ENCODE measurements at places on chromosomes 2 and 18.

DNA sequence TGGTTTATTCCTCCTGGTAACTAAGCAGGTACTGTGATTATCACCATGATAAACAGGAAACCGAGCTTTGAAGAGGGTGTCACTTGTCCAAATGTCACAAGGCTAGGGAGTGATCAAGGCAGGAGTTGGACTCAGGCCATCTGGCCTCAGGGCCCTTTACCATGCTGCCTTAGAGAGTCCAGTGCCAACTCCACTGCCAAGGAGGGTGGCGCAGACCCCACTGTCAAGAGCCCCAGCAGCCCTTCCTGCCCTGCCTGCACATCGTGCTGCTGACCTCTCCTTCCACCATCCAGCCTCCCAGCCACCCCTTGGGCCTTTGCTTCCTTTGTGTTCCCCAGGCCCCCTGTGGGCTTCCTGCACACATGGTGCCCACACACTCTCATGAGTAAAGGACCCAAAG is 48.3 kb downstream of the TNS1 start:
- no peak for DNase-seq

DNA sequence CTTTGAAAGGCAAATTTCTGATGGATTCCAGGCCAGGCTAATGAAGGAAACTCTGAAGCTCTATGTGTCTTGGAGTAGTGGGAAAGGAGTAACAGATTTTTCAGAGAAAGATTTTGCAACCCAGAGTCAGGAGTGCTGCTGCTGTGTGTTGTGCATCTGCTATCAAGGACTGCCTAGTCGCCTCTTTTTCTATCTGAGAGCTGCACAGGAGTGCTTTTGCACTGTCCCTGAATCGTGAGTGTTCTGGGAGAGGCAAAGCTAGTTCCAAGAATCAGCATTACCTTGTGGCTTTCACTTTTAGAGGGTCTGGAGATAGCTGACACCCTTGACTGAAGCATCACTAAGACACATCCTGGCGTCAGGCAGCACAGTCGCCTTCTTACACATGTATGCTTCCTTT is 336.4 kb downstream of the PARD3B start:
- no peak for DNase-seq

DNA sequence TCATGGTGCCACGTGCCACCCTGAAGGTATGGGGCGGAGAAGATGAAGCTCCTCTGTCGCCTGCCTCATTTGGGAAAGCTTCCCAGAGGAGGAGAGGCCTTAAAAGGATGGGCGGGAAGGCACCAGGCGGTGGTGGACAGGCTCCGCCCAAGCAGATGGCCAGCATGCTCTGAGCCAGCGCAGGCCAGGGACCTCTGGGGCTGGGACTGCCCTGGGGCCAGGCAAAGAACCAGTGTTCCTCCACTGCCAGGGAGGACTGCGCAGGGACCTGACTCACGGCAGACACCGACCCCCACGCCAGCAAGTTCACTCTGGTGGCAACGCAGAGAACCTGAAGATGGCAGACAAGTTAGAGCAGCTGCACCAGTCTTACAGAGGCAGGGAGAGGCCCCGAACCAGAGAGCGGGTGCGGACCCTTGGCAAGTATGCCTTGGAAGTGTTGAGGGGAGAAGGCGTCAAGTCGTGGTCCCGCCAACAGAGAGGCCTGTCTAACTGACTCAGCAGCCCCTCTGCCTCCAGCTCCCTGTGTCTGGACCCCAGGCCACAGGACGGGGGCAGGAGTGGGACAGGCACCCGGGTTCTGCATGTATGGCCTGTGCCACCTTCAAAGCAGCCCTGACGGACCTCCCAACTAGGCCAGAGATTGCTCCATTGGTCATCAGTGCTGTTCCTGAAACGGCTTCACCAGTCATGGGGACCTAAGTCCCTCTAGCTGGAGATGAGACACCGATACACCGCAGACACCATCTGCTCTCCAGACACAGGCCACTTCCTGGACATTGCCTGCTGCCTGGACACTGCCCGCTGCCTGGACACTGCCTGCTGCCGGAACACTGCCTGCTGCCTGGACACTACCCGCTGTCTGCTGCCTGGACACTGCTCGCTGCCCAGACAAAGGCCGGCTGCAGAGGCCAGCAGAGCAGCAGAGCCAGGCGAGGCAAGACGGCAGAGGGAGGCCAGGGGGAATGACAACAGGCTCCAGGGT is 124.7 kb downstream of the HDAC4 start:
- DNase-seq: no peak

GRCh38 chr2:84477886-84478285 is 18.8 kb upstream of the SUCLG1 start:
- no peak for DNase-seq

DNA sequence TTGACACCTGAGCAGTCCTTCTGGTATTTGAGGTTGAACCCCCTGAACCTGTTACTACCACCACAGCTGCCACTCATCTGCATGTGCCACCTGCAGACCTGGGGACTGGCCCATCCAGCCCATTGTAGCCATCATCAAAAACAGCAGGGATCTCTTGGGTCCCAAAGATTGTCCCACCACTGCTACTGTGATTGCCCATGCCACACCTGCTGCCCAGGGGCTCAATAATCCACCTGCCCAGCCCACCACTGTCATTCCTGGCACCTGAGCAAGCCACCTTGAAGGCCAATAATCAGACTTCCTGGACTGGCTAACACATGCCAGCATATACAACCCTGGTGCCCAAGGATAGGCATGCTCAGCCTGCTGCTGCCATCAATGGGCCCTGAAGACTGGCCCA is 327.6 kb downstream of the CYRIA start:
- DNase-seq: no peak

DNA sequence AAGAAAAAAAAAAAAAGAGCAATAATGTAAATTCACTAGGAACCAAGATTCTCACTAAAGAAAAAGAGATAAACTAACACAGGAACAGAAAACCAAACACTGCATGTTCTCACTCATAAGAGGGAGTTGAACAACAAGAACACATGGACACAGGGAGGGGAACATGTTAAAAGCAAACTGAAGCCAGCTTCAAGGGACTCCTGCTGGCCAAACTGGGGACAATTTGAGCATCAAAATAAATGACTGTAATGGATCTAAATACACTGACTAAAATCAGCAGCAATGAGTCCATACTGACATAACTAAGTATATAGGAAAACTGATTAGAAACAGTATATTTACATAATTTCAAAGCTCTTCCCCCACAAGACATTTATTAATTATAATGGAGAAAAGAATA is 73.0 kb downstream of the FARSB start:
- peak; percentile 8 for DNase-seq

GRCh38 chr2:29139152-29139551 is 23.9 kb downstream of the CLIP4 start:
- DNase-seq: no peak

DNA sequence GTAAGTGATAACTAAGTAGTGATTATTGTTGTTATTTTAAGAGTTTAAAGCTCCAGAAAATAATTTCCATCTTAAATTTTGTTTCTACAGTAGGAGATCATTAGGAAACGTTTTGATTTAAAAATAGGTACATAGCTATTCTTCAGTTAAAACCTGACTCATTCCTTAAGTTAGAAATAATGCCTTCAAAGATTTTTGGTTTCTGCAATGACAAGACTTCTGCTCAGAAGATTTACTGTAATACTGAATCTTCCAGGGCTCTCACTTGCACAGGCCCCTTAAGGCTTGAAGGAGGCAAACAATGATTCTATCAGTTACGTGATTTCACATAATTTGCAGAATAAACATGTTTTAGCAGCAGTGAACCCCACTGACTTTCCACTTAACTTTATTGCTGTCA is 333.7 kb downstream of the RAD51AP2 start:
- DNase-seq: no peak

GRCh38 chr2:135050132-135050531 is 2.0 kb upstream of the RAB3GAP1 start:
- no peak for DNase-seq

DNA sequence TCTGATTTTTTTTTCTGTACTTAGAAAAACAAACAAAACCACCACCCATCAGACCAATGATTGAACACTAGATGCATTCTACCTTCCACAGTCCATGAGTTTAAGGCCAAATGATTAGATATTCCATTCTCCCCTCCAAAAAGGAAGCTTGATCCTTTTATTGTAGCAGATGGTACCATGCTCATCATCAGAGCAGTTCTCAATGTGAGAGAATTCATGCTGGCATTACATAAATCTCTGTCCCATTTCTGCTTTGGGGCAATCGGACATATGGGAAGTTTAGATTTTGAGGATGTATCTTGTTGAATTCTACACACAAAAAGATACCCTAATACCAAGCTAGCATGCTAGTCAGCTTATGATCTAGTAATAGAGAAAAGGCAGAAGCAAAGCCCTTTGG is 186.6 kb downstream of the RAD51AP2 start:
- DNase-seq: no peak

DNA sequence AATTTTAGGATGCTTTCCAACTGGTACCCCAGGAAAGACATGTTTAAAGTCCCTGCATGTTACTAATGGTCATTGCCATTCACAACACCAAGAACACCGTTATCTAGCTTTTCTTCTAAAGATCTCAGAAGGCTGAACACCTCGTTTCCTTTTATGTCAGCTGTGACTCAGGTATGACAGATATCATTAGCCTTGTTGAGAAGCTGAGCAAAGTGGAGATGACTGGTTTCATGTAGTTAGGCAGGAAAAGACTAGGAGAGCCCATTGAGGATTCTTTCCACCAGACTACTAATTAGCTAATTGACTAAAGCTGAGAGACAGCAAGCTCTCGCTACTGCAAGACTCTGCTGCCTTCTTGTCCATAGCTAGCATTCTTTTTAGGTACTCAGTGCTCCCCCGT is 32.0 kb upstream of the ARL5A start:
- DNase-seq: peak; percentile 52

DNA sequence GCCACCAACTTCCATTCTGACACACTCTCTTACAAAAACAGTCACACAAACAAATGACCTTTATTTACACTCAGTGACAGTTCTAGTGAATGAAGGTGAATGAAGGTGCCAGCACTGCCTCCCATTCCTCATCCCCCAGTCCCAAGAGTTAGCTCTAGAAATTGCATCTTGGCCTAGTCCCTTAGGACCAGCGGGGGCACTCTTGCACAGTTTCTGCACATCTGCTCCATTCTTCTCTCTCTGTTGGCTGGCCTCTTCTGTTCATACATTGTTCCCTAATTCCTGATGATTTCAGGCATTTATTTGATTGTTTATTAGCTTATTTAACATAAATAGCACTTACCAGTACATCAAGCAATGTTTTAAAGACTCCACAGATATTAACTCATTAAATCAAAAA is 30.9 kb downstream of the GAREM1 start:
- peak; percentile 16 for DNase-seq

DNA sequence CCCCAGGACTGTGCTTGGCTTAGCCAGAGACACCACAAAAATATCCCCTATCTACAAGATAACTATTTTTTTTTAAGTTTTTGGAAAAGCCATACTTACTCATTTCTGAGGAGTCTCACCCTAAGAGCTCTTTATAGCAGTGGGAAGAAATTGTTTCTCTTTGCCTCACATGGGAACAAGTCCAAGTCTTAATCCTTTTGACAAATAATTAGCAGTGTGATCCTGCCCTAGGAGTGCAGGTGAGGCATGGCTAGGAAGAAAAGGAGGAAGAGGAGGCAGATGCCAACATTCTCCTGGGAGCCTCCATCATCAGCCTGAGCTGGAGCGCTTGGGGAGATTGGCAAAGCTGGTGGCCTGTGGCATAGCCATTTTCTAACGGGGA is 115.6 kb downstream of the STPG4 start:
- no peak for DNase-seq

DNA sequence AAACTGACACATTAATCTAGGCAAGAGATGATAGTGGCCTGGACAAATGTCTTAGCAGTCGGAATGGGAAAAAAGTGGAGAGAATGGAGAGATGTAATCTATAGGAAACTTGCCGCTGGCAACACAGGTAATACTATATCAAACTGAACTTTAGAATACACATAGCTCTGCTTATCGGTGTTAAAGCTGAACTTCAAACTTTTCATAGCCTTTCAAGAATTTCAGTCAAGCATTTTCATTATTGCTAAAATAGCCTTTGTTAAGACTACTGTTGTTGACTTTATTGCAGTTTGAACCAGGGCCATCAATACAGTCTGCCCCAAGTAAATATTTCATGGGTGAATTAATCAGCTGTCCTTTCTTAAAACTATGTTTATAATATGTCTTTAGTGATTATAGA is 12.9 kb upstream of the CHST9 start:
- DNase-seq: no peak

GRCh38 chr2:52386433-52387030 is 1354.6 kb upstream of the NRXN1 start:
- DNase-seq: peak; percentile 1

GRCh38 chr2:232887171-232887850 is 17.2 kb downstream of the SNORC start:
- no peak for DNase-seq

GRCh38 chr2:113069676-113070605 is 2.2 kb downstream of the IL1F10 start:
- DNase-seq: no peak

- DNase-seq: peak; percentile 18
Measured at GRCh38 chr2:173217116-173217840, 137.4 kb upstream of the CDCA7 start.

DNA sequence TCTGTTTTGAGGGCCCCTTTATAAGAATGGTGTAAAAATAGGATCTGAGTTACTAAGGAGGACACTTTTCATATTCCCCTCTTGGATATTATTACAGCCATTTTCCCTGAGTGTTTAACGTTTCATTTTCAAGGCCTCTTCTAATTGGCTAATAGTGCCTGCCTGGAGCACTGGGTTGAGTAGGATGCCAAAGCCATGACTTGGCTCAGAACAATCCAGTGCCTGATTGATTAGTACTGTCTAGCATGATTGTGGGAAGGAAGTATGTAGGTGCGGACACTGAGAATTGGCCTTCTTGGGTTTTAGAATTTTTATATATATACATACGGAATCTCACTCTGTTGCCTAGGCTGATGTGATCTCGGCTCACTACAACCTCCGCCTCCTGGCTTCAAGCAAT is 66.1 kb downstream of the NAB1 start:
- peak; percentile 59 for DNase-seq

DNA sequence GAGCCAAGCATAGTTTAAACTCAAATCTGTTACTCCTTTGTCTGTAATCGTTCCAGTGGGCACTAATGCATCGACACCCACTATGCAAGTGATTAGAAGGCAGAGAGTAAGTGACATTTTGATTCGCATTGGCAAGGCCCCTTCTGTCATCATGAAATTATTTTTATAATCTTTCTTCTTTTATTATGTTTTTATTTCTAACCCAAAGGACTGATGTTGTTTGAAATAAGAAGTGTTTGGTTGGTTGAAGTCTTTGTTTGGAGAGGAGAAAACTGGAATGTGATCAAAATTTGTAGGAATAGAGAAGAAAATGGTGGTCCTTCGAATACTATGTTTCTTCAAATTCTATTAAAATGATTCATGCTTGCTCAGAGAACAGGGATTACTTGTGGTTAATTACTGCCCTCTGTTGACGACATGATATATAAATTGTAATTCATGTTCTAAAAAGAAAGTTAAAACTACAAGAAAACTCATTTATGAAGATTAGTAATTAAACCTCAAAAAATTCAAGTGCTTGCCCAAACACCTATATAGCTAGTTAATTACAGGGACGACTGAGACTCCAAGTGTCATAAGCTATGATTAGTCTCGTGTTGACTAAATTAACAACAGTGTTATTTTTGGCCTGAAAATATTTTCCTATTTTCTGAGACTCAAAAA is 26.4 kb upstream of the TFPI start:
- peak; percentile 69 for DNase-seq
